ENCODE measurements at places on chromosomes 5 and 9.

- DNase-seq, result no peak
These were observed 24.7 kb upstream of the TNFSF8 start for GRCh38 chr9:114954956-114955582.

GRCh38 chr9:14289916-14290315, 24.0 kb downstream of the NFIB start:
- no peak for DNase-seq

DNA sequence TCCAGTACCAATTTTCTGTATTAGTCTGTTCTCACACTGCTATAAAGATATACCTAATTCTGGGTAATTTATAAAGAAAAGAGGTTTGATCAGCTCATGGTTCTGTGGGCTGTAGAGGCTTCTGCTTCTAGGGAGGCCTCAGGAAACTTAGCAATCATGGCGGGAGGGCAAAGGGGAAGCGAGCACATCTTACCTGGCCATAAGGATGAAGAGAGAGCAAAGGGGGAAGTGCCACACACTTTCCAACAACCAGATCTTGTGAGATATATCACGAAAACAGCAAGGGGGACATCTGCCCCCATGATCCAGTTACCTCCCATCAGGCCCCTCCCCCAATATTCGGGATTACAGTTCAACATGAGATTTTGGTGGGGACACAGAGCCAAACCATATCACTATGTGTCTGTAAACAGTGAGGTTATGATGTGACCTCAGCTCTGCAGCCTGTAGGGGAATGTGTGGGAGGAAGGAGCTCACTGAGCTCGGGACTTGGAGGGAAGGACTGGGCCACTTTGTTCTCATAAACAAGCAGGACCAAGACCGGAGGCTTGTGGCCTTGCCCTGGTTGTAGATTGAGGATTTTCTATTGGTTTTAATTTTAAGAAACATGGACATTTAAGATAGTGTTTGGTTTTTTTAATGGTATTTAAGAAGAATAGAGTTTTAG, 85.2 kb downstream of the EHMT1 start:
- no peak for DNase-seq

DNA sequence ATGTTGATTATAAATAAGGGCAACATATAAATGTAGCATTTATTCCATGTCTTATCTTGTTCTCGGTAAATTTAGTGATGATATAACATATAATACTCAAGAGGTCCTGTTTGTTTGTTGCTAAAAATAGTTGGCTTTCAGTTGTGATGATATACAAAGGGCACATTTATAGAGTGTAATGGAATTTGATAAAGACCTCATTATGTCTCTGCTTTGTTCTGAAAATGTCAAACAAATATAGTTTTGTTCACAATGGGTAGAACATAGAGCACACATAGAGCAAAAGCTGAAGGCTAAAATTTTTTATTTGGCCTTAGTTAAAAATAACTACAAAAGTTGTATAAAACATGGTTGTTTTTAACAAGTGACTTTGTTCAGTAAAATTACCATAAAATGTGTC, 477.1 kb upstream of the SMC2 start:
- no peak for DNase-seq

Data from stimulated activated CD8-positive, alpha-beta memory T cell treated with anti-CD3 and anti-CD28 coated beads, Interleukin-7, amount 100 ng/mL, for 1 hour (primary cell).